Glutamatergic neuron (in vitro differentiated cells): ENCODE measurements at places on chromosomes 12 and 14.

GRCh38 chr12:52314511-52314910, 6.7 kb downstream of the KRT83 start:
- DNase-seq: no peak

DNA sequence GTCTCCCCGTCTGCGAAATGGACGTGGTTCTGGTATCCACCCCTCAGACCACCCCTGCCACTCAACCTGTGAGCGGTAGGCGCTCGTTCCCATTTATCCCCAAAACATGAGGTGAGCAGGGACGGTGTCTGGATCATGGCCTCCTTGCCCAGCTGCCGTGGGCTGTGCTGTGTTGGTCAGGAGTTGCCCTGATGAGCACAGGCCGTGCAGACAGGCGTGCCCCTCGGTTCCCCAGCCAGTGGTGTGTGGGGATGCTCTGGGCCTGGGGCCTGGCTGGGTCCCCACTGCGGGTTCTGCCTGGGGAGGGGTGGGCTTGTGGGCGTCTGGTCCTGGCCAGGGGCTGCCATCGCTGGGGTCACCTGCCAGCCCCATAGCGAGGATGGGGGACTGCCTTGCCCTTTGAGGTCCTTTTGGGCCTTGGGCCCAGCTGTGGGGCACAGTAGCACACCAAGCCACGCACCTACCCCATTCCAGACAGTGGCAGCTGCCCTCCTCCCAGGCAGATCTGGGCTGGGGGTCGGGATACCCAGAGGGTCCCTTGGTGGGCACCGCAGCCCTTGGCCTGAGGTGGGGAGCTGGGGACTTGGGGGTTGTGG, 11.3 kb upstream of the PUS1 start:
- DNase-seq: no peak

- DNase-seq: peak; percentile 79
These were observed at the start of gene NEDD8 for GRCh38 chr14:24232121-24232644. NEDD8 (minus strand) TSS chr14:24232367; CDS start chr14:24232267, 100 bp downstream.

DNA sequence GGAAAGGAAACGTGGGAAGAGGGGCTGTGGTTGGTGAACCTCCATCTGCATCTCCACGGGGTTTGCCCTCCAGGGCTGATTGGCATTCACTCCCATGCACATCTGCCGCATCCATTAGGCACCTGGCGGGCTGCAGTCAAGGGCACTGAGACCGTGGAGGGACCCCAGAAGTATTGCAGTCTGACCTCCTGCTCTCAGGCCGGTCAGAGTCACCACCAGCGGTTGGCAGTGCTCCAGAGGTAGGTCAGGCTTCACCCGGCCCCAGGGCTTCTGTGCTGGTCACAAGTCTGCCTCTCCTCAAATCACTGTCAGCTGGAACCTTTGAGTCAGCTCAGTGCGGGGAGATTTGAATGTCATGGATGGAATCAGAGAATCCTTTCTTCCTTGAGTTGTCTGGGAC, 132.3 kb downstream of the PAPOLA start:
- DNase-seq: no peak

GRCh38 chr12:7016958-7017571, 1.2 kb downstream of the LPCAT3 start:
- DNase-seq: no peak

DNA sequence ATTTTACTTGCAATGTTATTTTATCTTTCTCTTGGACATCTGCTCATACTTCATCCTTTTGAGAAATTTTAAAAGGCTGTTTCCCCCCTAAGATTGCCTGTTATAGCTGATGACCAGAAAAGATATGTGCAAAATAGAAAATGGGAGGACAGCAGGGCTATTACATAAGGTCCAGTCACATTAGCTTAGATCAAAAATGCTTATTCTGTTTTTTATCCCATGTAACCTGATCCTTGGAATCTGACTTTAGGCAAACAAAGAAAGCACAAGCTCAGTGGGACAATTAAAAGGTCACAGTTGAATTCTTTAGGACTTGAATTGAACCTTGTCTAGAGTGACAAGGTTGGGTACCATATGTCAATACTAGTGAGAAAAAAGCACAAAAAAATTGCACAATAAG, 65.1 kb upstream of the TRHDE start:
- DNase-seq: no peak

DNA sequence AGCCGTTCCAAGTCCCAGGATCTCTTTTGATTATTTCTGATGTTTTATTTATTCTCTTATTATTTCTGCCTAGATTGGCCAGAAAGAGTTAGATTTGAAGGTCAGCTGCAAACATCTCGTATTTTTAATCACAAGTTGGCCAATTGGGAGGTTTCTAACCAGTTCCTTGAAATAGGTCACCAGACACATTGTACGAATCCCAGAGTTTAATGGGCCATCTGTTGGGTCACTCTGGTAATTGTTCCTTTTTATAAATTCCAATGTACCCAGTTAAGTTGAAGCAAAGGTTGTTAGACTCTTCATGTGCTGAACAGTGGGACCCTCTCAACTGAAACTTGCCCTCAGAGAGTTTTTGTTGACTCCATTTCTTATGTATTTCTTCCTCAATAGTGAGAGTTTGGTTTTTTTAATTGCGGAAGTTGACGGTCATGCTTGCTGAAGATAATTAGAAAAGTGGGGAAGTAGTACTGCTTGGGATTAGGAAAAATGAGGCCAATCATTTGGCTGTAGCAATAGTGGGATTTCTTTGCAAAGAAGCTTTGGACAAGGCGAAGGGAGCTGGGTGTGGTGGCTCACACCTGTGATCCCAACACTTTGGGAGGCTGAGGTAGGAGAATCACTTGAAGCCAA, 382.7 kb upstream of the RGS6 start:
- no peak for DNase-seq

GRCh38 chr12:131390412-131391334, 320.2 kb upstream of the SFSWAP start:
- no peak for DNase-seq

GRCh38 chr12:94183708-94184379, 35.5 kb downstream of the PLXNC1 start:
- DNase-seq: no peak

DNA sequence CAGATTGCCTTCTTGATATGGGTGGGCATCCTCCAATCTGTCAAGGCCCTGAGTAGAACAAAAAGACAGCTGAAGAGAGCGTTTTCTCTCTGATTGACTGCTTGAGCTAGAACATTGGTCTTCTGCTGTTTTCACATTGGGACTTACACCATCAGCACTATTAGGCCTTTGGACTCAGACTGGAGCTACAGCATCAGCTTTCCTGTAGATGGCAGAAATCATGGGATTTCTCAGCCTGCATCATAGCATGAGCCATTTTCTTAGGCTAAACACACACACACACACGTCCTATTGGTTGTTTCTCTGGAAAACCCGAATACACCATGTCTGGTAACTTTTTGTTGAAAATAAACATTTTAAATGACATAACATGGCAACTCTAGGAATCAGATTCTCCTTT, 15.8 kb upstream of the PPM1A start:
- no peak for DNase-seq

- no peak for DNase-seq
These were observed 189.5 kb upstream of the FKBP4 start for GRCh38 chr12:2605301-2605700.

DNA sequence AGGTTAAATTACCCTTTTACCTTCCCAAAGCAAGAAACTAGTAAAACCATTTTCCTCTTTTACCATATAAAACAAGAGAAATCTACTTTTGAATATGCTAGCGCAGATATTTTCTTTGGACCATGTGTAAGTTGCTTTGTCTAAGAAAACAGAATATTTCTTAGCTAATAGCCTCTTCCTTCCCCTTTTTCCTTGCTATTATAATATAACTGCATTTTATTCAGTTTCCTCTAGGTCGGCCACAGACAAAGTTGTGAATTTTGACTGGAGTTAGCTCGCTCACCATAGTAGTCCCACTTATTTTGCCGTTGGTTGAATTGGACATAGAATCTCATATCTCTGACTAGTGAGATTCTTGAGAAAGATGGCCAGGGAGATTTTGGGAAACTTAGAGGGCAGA, 115.6 kb downstream of the PLEKHA5 start:
- DNase-seq: no peak

DNA sequence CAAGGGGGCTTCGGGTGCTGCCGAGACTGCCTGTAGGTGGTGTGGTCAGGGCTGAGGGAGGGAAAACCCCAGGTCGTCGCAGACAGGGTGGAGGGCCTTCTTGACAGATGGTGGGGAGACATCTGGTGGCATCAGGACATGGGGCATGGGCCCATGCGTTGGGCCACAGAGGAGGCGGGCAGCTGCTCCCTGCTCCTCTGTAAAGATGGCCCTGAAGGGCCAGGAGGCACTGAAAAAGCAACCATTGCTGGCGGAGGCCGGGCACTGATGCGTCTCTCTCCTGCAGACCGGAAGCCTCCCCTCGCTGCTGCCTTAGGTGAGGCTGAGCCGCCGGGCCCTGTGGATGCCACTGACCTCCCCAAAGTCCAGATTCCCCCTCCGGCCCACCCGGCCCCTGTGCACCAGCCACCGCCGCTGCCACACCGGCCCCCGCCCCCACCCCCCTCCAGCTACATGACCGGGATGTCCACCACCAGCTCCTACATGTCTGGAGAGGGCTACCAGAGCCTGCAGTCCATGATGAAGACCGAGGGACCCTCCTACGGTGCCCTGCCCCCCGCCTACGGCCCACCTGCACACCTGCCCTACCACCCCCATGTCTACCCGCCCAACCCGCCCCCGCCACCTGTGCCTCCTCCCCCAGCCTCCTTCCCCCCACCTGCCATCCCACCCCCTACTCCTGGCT, 28.8 kb downstream of the CCNK start:
- DNase-seq: no peak
